ENCODE measurements at places on chromosomes 7 and 10.

- no peak for DNase-seq
These were observed 118.8 kb upstream of the MYO3A start for GRCh38 chr10:25815236-25815635.

DNA sequence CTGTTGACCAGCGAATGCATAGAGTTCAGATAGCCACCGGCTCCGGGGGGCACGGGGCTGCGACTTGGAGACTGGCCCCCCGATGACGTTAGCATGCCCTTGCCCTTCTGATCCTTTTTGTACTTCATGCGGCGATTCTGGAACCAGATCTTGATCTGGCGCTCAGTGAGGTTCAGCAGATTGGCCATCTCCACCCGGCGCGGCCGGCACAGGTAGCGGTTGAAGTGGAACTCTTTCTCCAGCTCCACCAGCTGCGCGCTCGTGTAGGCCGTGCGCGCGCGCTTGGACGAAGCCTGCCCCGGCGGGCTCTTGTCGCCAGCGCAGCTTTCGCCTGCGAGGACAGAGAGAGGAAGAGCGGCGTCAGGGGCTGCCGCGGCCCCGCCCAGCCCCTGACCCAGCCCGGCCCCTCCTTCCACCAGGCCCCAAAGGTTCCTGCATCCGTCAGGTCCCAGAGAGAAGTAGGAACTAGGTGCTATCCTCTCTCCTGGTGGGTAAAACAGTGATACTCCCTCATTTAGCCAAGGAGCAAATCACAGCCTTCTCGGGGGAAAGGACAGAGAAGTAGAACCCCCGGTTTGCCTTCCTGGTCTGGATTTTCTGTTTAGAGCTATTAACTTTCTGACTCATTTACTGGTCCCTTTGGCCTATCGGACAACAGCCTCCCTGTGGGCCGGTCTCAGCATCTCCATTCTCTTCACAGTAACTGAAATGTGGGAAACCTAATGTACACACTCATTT is 6.1 kb upstream of the HOXA2 start:
- DNase-seq, result no peak

GRCh38 chr10:95434583-95434982 is 126.6 kb downstream of the SORBS1 start:
- DNase-seq, result no peak

- no peak for DNase-seq
These were observed 37.1 kb downstream of the CAV1 start for GRCh38 chr7:116561697-116562483.

GRCh38 chr10:119006451-119007210 is 22.9 kb upstream of the NANOS1 start:
- no peak for DNase-seq

DNA sequence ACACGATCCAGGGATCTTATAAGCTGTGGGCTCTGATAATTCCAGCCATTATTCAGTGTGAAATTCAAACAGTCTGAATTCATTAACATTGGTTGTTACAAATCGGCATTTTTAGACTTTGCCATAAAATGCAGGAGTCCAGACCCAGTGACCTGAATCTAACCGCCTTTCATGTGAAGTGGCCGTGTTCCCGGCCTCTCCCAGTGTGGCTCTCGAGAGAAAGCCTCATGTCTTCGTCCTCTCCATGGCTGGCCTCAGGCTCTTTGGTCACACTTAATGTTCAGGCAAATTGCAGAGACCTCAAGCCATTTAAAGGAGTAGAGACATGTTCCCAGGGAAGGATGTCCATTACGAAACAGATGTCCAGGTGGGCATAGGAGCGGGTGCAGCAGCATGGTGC is 59.3 kb downstream of the CTBP2 start:
- DNase-seq, result no peak

DNA sequence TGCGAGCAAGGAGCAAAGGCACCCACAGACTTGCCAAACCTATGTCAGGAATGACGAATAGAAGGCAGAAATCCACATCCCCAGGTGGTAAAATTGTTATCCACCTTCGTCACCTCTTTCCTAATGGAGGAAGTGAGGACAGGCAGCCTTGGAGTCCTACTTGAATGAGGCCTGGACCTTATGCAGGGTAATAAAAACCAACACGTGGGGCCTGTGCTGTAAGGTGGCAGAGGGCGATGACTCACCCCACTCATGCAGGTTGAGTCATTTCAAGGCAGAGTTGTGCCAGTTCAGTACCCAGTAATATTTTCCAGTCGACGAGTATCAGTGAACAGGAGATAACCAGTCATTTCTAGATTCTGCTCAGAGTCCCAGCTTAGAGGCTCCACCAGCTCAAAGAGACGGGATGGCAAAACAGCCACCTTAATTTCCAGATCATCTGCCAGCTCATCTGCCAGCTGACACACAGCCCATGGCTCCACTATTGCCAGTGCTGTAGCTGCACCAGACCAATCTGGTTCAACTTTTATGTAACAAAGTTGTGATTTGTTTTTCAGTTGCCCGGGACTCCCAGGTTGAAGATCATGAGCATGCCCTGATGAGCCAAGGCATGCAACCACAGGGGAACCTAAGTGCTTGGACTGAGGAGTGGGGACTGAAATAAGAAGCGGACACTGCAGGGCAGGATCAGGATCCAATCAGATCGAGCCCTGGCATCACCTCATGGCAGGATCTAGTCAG is 176.2 kb upstream of the ITGB1 start:
- peak; percentile 81 for DNase-seq

GRCh38 chr7:111312966-111313365 is 222.0 kb downstream of the LRRN3 start:
- no peak for DNase-seq

DNA sequence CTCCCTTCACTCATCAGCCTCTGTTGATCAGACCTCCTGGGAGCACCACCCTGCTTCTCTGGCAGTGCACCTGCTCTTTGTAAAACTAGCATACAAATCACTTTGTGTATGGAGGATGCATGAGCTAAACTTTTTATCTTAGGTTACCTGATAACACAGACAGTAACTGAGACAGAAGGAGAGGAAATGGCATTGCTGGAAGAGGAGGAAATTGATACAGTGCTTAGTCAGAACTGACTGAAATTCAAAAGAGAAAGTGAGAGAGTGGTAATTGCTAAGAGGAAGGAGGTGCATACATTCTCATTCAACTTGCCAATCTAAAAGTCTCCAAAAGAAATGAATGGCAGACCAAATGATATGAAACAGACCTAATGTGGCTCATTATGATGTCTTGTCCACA is 1120.7 kb downstream of the GATA3 start:
- DNase-seq, result no peak

DNA sequence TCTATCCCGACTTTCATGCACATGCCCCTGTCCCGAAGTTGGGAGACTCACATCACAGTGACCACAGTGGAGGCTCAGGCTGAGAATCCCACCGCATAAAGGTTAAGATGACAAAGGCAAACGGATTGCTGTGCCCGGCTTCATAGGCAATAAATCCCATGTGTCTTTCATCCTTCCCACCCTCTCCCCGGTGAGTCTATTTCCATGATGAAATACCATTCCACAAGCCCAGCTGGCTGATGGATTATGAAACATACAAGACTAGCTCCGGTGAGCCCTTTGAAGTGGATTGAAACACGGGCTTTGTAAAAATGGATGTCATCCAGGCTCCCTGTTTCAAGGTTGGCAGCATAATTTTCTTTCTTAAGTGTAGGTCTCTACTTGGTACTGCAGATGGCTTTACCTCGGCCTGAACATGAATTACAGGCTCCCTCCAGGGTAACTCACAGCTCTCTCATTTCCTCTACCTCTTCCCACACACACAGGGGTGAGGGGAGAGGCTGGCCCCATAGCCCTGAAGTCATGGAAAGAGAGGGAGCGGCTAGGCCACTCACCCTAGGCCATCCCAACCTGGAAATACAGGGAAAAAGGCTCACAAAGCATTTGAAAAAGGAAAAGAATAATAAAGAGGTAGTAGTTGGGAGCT is 92.0 kb upstream of the CALN1 start:
- no peak for DNase-seq

DNA sequence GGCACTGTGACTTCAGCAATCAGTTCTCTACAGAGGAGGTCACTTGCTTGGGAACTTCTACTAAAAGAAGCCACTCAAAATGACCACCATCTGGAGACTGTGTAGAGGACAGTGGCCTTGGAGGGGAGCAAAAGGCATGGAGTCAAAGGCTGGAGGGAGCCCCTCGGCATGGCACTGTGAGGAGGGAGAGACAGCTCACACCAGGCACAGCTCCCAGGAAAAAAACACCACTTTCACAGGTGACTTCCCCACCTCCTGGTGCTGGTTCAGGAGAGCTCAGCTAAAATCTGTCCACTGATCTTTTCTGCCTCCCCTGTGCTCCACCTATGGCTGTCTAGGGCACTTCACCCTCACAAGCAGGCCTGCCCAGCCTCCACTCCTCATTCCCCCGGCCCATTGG is 649.4 kb upstream of the MGMT start:
- no peak for DNase-seq

DNA sequence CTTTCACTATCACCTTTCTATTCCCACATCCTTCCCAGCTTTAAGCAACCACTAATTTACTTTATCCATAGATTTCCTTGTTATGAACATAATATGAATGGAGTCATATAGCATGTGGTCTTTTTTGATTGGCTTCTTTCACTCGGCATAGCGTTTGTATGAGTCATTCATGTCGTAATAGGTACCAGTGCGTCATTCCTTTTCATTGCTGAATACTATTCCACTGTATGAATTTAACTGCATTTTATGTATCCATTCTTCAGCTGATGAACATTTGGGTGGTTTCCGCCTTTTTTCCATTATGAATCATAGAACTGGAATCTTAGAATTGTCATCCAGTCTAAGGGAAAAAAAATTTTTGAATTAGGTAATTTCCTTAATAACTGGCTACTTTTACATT is 411.3 kb upstream of the AUTS2 start:
- DNase-seq, result no peak

- no peak for DNase-seq
These were observed 1.9 kb upstream of the SORCS1 start for GRCh38 chr10:107166403-107166802.

DNA sequence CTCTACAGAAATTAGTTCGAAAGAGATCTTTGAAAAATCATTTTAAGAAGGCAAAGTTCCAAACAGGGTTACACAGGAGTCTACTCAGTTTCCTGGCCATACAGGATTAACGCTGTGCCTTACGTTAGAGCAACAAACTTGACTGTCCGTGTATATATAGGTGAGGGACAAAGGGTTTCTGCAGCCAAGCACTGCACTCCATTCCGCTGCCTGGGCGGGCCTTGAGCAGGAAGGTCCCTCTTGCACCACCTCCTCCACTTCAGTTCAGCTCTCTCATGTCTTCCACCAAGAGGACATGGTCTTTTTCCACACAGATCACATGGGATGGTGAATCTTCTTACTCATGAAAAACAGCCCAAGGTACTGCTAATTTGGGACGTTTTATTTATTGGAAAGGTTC is 43.2 kb downstream of the MCMBP start:
- DNase-seq, result no peak

- DNase-seq, result no peak
These were observed 1118.0 kb upstream of the C7orf33 start for GRCh38 chr7:147472556-147472955.

GRCh38 chr7:73449422-73449821 is 15.8 kb downstream of the FZD9 start:
- no peak for DNase-seq

DNA sequence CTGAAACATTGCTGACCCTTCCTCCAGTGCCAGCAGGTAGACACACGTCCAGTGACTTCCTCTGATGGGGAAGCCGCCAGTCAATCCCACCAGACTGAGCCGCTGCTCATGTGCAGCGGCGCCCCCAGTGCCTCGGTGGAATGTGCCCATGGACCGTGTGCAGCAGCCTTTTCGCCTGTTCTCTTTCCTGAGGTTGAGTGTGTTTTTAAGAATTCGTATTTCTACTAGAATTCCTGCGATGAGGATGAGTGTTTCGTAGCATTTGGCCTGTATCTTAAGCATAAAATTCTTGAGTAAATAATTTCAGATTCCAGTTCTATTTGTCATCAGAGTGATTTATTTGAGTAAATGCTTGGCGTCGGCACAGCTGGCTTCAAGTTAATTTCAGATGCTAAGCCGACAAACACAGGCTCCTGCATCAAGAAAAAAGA is 35.4 kb downstream of the BNIP3 start:
- no peak for DNase-seq

DNA sequence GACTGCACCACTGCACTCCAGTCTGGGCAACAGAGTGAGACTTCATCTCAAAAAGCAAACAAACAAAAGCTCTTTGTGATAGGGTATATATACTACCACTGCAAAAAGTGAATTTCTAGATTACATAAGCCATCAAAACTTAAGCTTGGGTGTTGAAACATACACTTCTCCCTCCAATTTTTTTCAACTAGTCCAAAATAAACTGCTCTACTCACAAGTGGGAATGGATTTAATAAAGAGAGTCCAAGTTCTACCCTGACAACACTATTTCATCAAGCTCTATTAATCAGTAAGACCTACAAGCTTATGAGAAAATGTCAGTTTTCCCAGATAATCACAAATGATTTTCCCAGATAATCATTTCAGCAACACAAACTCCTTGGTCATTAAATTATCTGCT is 82.7 kb downstream of the NT5C2 start:
- no peak for DNase-seq

DNA sequence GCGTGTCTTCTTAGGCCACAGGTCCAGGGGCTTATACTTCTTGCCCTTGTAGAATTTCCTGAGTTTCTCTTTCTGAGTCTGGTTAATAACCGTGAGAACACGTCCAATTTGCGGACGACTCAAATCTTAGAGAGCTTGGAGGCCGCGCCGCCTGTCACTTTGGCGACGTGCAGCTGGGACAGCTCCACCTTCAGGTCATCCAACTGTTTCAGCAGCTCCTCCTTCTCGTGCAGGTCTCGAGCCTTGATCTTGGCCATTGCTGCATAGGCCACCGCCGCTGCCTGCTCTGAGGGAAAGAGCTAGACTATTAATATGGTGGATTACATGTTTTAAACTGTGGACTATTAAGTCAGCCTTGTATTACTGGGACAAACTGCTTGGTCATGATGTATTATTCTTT is 26.9 kb downstream of the EVX1 start:
- no peak for DNase-seq

DNA sequence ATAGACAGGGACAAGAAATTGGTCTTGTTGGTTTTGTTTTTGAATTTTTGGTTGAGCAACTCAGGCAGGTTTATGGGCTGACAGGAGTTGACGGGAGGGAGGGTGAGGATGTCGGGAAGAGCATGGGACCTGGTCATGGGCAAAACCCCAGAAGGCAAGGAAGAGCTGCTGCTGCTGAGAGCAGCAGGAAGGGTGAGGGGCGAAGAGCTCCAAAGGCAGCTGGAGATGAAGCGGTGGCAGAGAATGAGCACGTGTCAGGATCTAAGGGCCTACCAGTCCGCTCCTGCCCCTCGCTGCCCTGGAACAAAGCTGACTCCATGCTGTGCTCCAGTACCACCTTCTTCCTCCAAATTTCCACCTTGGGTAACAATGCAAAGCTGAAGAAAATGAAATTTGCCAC is 84.3 kb downstream of the ARHGAP22 start:
- no peak for DNase-seq

GRCh38 chr10:110834629-110835301 is 37.0 kb upstream of the PDCD4 start:
- no peak for DNase-seq

- no peak for DNase-seq
These were observed 43.2 kb downstream of the CCNY start for GRCh38 chr10:35379226-35380137.

- no peak for DNase-seq
These were observed 148.6 kb upstream of the ZNF804B start for GRCh38 chr7:88610942-88611341.
